ENCODE measurements at places on chromosomes 13 and 19.

DNA sequence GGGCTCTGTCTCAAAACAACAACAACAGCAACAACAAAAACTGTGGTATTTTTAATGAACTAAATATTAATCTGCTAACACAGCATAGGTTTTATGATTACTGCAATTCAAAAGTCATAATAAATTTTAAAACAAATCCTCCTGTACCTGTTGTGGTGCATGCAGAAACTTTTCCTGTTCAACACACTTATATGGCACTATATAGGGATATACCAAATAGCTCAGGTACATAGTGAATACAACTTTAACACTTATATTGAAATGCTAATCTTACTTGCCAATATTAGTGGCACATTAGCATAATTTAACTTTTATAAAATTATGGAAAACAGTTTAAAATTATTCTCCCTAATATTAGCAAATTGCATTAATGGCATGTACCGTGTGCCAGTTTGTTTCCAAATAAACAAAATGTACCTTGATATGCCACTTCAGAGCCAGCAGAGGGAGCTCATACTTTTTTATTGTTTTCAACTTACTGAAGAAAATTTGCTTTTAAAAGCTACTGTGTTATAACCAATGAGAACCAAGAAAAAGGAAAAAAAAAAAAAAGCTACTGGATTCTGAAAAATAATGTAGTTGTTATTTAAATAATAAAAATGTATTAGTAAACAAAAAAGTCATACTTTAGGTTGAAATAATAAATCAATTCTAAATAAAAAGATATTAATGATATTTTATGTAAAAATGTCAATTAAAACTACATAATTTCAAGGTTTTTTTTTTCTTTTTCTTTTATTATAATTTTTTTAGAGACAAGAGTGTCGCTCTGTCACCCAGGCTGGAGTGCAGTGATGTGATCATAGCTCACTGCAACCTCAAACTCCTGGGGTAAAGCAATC is 18.0 kb upstream of the RBM26 start:
- DNase-seq = no peak

- no peak for DNase-seq
Measured at GRCh38 chr13:114017028-114017630, 43.3 kb upstream of the C13orf46 start.

DNA sequence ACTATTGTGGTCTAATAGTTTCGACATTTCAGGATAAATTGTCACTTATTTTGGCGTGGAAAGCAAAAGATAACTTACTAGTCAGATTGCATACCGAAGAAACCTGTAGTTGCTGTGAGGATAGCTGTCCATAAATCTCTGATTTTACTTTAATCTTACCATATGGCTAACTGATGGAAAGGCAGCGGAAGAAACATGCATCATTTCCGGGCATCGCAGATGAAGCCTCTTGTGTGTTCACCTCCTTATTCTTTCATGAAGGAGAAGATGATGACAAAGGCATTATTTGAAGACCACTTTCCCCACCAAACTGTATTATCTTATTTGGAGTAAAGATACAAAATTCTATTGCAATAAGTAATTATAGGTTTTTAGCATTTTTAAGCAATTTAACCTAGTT is 763.6 kb upstream of the SLITRK6 start:
- no peak for DNase-seq

GRCh38 chr19:15640904-15641597 is 354 bp downstream of the CYP4F3 start:
- DNase-seq = no peak

DNA sequence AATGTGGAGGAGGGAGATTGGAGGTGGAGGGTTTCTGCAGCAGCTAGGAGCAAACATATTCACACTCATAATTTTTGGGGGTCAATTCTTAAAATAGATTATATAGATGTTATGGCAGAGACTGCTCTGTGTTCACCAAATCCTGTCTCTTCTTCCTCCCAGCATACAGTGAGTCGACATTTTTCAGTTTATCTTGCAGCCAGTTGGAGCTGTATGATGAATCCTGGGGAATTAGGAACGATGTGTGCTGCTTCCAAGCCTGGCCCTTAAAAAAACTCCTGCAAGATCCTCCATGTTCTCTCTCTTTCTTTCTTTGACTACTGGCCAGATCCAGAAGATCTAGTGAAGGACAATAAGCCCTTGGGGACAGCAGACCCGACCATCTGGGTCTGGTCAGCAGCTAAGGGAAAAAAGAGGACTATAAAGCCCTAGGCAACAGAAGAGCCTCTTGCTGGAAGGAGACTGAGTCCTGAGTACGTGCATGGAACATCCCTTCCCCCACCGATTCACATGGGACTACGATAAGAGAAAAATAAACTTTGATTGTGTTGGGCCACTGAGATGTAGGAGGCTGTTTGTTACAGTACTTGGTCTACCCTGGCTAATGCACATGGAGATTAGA is 55.8 kb upstream of the POMP start:
- no peak for DNase-seq

DNA sequence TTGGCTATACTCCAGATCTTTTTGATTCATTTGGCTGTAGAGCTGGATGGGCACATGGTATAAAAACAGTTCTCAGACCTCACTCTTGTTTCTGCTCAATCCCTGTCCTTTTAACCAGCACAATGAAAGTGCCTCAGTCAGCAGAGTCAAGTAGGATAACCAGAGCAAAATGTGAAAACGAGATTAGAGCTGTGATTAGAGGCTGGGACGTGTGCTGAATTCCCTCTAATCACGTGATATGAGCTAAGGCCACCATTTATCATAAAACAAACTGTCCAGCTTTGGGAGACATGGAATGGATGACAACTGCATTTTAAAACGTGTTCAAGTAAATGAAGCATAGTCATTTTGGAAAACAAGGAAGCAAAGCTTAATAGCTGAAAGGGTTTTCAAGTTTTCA is 54.1 kb downstream of the GJA3 start:
- no peak for DNase-seq

- no peak for DNase-seq
Measured at GRCh38 chr13:99258210-99258860, at the start of gene GPR18. GPR18 (minus strand) TSS chr13:99258379; CDS start chr13:99255872, 2,507 bp downstream.

DNA sequence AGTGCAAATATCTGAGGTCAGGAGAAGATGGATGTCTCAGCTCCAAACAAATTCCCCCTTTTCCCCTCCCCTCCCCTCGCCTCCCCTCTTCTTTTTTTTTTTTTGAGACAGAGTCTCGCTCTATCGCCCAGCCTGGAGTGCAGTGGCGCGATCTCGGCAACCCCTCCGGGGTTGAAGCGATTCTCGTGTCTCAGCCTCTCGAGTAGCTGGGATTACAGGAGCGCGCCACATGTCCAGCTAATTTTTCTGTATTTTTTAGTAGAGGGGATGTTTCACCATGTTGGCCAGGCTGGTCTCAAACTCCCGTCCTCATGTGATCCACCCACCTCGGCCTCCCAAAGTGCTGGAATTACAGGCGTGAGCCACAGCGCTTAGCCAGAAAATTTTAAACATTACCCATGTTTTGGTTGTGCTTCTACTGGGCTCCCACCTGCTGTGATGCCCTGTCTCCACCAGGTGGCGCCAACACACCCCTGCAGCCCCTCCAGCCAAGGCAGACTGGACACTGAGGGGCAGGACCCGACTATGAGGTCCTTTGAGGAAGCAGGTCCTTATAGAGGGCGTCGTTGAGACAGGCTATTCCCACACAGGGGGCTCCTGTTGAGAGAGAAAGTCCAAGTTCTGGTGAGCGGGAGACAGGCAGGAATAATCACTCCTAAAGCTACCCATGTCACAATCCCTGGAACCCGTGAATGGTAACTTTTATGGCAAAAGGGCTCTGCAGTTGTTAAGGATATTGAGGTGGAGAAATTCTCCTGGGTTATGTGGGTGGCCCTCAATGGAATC is 6.3 kb downstream of the ERICH4 start:
- peak; percentile 90 for DNase-seq

- no peak for DNase-seq
Measured at GRCh38 chr19:35478794-35479677, 11.2 kb downstream of the KRTDAP start.

DNA sequence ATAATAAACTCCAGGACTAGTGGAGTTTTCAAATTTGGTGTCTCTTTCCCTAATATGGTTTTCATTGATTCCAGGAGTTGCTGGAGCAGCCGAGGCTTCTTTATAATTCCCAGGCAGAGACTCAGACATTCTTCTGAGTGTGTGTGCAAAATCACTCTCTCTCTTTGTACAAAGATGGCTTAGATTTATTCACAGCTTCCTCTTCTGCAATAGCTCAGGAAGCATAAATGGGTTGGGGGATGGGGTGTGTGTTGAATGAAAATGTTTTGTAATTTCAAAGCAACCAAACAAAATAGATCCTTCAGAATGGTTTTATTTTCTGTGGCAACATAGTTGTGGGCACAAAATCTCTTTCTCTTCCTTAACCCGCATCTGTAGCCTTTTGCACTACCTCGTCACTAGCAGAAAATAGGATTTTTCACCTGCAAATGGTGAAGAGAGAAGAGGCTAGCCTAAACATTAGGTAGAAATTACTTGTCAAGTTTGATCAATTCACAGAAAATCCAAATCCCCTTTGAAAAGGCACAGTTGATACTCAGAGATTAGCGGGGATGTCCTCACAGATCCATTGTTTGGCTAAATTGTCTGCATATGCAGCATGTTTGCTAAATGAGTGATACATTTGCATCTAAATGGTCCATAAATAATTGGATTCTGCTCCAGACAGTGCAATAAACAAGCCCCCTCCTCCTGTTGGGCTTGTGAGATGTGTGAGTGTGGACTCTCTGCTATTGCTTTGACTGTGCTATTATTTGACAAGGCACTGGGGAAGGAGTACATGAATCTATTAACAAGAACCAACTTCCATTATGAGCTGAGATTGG is 66.7 kb downstream of the CBY2 start:
- DNase-seq = no peak

DNA sequence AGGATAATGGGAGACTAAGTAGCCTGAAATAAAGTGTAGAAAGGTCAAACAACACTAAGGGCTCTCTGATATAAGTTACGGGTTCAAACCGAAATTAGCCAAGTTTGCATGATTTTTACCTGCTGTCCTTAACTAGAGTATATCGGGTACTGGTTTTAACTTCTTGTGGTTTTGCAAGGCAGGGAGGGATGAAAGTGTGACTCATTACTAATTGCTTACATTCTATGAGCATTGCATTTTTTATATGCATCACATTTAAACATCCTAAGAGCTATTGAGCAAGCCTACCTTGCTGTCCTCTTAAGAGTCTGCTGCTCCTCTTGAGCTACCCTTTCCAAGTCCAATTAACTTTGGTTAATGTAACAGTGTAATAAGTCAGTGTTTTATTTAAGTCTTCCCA is 415.4 kb downstream of the SLITRK5 start:
- no peak for DNase-seq

GRCh38 chr13:31020996-31021395 is 88.5 kb downstream of the TEX26 start:
- DNase-seq = no peak

DNA sequence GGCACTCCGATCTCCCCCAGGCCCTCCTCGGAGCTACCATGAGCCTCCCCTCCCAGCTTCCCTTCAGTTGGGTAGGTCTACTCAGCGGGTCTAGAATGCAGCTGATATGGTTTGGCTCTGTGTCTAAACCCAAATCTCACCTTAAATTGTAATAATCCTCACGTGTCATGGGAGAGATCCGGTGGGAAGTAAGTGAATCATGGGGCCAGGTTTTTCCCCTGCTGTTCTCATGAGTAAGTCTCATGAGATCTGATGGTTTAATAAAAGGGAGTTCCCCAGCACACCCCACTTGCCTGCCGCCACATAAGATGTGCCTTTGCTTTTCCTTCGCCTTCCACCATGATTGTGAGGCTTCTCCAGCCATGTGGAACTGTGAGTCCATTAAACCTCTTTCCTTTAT is 14.5 kb upstream of the DOCK9 start:
- no peak for DNase-seq

DNA sequence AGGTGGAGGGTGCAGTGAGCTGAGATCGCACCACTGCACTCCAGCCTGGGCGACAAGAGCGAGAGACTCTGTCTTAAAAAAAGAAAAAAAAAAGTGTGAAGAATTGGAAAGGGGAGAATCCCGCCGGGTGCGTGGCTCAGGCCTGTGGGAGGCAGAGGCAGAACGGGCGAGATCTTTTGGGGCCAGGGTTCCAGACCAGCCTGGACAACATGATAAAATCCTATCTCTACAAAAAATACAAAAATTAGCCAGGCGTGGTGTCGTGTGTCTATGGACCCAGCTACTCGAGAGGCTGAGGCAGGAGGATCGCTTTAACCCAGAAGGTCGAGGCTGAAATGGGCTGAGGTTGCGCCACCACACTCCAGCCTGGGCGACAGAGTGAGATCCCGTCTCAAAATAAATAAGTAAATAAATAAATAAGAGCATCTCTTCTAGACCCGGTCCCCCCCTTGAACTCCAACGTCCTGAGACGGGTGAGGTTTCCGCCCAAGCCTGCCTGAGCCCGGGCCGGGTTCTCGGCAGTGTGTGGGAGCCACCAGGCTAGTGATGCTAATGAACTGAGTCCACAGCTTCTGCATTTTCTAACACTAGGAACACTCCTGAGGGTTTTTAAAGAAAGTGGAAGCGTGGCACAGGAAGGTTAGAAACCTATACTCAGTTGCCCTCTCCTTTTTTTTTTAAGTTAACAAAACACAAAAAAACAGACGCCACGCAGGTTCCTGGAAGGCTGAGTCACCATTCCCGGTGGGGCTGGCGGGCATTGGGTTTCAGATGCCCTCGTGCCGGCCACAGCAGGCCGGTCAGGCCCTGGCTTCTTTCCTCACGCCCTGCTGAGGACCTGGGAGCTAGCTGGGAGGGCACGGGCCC is 22.0 kb downstream of the GPX4 start:
- no peak for DNase-seq

- DNase-seq = peak; percentile 74
Measured at GRCh38 chr13:113034451-113035212, 65.6 kb downstream of the MCF2L start.
